ENCODE measurements at places on chromosomes 16 and 17.
A peak's percentile ranks its signal among the peaks of the same experiment; 100 is the strongest.

DNA sequence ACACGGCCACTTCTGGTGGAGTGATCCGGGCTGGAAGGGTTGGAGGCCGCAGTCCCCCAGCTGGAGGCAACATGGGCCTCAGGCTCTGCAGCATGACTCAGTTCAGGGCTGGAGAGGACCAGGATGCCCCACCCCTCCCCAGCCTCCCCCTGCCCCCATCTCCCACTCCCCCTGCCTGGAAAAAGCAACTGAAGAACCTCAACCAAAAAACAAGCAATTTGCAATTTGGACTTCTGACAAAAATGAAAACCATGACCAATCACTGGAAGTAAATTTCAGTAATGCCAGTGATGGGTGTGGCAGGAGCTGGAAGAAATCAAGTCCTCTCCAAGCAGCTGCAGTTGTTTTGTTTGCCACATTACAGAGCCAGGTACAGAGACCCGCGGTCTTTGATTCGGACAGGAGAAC is 6.6 kb upstream of the MIF4GD start:
- DNase-seq: no peak

- no peak for DNase-seq
These were observed 48.4 kb downstream of the FBXL20 start for GRCh38 chr17:39352986-39353385.

GRCh38 chr17:17934806-17935205 is 37.4 kb downstream of the TOM1L2 start:
- no peak for DNase-seq

DNA sequence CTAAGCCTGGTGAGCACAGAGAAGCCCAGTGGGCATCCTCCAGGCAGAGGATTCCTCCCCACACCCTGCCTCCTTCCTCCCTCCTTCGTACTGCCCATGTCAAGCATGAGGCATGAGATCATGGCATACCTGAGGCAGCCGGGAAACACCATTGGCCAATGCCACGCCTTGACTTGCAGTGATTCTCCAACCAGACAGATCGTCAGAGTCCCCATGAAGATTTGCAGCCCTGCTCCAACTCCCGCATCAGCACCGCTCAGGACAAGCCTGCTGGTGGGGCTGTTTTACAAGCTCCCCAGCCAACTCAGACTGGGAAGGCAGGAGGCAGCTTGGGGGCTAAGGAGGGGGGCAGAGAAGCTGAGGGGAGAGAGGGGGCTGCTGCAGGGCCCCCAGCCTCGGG is 2.9 kb upstream of the KRT16 start:
- peak; percentile 76 for DNase-seq

DNA sequence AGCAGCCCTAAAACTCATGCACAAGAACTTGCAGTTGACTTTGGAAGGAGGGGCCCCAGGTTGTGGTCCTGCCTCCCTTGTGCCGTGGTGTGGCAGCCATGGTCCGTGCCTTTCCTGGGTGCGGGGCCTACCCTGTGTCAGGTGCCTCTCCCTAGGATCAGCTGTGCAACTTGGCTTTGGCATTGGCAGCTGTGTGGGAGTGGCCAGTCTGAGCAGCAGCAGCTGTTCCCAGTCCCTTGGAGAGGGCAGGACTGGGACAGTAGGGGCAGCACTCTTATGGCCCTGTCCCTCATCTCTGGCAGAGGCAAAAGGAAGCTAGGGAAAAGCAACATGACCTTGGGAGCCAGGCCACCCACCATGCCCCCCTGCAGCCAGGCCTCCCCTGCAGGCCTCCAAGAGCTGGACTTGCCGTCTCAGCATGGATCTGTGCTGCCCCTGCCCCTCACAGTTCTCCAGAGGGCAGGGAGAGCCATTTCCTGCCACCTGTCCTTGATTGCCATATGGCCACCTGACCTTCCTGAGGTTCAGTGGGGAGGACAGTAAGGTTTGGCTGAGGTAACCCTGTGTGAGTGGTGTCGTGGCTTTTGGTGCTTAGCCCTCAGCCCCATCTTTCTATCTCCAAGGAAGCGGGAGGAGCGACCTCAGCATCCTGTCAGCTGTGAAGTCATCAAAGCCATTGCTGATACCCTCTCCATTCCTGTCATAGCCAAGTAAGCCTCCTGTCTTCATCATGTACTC is 15.5 kb upstream of the NFATC3 start:
- no peak for DNase-seq

GRCh38 chr17:72456075-72456474 is 335.3 kb downstream of the SOX9 start:
- DNase-seq: no peak

DNA sequence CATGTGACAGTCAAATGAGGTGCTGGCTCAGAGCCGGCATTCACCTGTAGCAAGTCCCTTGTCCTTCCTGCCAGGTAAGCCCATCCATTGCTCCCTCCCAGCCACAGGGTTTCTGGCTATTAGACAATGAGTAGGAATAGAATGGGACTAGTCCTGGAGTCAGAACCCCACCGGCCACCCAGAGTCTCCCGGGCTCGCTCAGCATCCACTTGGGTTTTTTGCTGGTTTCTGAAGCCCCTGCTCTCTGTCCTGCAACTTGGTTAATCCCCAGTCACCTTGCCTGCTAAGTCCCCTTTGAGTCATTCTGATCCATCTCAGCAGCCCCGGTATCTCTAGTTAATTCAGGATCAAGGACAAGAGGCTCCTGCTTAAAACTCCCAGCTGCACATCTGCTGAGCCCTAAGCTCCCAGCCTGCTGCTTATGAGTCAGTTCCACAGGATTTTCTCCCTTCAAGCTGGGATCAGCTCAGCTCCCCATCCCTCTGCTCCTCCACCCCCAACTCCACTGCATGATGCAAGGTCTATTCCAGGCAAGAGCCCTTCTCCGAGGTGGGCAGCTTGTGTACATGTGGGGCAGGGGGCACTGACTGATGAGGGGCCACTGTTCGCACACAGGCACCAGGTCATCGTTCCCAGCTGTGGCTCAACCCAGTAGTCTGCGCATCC is 19.9 kb upstream of the MRPS23 start:
- peak; percentile 51 for DNase-seq

DNA sequence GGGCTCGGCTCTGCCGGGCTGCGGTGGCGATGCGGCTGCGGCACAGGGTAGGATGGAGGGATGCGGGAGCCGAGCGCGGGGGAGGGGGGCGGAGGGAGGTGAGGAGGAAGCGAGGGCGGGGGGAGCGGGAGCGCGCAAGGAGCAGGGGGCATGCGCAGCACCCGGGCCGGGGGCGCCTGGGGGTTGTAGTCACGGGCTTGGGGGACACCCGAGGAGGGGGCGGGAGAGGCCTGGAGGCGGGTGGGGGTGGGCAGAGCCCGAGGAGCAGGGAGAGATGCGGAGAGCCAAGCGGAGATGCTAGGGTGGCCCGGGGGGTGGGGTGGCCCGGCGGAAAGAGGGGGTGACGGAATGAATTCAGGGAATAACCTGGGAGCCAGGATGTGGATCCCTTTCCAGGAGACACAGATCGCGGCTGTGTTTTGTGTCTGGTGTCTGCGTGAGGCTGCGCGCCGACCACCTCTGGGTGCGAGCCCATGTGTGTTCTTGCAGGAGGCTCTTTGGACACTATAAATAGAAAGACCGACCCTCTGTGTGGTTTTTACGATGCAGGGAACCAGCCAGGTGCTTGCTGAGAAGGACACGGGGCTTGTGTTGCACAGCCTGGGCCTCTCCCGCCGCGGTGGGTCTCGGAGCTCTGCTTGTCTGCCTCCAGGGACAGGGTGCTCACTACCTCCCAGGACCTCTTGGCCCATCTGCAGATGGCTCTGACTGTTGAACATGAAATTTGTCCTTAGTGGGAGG is at the start of gene STX1B:
Gene STX1B, minus strand, starts transcription at position 54 of the 741 bp plus-strand sequence. CDS start 242 bp downstream, outside the sequence.
- no peak for DNase-seq

DNA sequence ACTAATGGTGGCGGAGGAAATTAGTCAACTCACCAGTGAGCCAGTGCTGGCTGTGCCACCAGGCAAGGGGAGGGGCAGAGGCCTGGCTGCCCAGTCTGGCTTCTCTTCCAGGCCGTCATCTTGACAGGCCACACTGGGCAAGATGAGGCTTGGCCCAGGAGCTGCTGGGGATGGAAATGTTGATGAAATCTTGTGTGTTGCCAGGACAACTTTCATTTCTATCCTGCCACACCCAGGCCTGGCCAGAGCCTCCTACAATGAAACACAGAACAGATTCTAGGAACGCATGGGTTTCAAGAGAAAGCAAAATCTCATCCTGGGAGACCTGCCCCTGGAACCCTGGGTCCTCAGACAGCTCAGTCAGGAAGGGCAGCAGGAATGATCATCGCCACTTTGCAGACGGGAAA is 9.3 kb downstream of the HEXIM2 start:
- no peak for DNase-seq

- DNase-seq: no peak
These were observed 268.8 kb upstream of the RPL38 start for GRCh38 chr17:73934696-73935095.

- DNase-seq: no peak
These were observed 104.5 kb downstream of the SNX29 start for GRCh38 chr16:12081048-12081404.

DNA sequence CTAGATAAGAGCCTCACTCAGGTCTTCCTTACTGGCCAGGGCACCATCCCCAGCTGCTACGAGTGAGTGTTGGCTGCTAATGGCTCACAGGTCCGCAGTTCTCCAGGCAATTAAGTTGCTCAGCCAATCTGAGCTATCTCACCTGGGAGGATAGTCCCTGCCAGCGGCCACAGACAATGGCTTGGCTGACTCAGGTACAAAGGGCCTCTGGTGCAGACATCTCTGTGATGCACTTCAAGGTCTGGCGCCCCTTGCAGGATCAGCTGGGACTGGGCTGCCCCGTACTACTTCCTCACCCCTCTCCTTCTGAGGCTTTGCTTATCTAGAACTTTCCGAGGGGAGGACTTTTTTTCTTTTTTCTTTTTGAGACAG is 49.2 kb upstream of the EMP2 start:
- DNase-seq: peak; percentile 74

DNA sequence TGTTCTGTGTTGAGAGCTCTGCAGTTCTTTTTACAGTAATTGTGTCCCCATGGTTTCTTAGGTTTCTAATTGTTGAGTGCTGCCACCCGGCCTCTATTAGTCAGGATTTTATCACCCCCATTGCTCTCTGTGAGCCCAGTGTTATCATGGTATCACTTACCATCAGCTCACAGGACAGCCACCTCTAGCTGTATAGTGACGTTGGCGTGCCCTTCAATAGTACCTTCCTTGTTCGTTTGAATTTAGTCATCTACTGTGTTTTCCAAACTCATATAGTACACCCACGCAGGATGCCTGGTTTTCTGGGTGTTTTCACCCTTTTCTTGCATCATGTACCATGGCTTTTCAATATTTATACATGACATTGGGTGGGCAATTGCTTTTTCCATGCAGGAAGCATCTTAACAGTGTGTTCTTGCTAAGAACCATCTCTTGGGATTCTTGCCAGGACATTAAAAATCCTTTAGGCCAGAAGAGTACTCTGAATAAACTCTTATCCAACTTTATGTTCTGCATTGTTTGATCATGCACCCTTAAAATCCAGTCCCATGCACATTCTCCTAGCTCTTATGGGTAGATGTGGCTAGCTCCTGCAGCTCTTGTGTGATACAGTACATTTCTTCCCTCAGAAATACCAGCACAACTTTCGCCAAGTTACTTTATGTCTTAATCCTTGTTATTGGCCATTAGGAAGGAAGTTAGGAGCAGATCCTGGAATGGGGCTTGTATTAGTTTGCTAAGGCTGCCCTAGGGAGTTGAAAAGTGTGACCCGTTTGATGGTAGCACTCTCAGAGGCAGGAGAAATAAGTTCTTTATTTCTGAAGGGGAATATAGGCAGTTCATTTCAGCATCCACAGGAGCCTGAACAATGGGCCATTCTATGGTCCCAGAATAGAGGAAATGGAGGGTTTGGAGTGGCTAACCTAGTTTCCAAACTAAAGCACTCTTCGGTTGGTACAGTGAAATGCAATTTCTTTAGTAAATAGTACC is 11.3 kb upstream of the ABCA10 start:
- DNase-seq: no peak

GRCh38 chr17:56699186-56699894 is 105.8 kb downstream of the NOG start:
- peak; percentile 98 for DNase-seq

DNA sequence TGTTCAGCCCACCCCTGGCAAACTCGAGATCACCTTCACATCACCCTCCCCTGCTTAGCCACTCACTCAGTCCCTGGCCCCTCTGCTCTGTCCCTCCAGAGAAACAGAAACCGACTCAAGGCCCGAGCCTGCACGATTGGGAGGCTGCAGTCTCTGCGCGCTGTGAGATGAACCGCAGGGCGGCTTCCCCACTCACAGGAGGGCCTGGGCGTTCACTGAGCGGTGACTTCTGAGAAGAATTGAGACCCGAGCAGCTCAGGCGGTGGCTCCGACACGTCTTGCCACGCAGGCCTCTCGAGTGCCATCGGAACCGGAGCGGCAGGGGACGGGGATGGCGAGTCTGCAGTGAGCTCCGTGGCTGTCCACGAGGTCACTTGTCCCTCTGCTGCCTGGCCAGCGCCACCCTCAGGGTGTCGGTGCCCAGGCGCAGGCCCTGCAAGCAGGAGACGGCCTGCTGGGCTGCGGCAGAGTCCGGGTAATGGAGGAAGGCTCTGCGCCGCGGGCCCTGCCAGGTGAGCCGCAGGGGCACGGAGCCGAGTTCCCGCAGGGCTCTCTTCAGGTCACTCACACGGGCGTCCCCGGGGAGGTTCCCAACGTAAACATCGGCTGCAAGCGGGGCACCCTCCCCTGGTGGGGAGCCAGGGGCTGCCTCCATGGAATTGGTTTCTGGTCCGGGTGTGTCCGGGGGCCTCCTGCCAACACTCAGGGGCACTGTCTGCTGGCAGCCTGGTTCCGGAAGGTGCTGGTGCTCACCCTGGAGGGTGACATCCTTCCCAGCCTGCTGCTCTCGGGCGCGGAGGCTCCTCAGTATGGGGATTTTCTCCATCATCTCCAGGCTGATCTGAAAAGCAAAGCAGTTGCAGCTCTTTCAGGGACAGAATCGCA is 21.6 kb downstream of the FOXF1 start:
- no peak for DNase-seq

DNA sequence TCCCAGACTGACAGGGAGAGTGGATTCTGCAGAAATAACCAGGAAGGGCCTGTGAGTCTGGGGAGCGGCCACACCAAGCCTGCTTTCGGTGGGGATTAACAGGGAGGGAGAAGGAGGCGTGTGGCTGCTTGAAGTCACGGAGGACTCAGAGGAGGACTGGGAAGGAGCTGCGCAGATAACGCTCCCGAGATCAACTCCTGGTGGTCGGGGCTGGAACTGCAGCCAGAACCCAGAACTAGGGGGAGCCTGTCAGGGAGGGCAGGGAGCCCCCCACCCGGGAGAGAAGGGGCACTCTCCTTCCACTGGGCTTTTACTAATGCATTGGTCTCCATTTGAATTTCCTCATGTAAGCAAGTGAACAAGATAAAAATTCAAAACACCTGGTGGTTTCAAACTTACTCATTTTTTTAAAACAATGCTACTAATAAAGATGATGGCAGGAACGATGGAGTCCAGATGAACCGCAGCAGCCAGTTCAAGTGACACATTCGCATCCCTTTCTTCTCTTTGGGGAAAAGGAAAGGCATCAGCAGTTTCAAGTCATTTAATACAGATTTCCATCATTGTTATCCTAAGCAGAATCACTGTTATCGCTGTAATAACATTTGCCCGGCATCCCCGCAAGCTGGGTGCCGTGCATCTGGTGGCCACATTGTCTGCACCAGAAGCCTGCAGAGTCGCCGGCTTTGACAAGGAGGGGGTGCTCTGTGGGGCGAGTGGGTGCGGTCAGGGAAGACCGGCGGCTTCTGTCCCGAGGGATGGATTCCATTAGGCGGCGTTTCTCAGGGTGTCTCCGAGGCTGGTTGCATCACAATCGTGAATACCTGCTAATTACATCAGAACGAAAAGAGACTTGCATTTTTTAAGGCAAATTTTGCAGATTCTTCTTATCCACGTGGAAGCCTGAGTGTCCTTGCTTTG is 183.0 kb downstream of the FOXL1 start:
- DNase-seq: peak; percentile 88

GRCh38 chr16:17887963-17888362 is 417.2 kb upstream of the XYLT1 start:
- no peak for DNase-seq
